ENCODE measurements at places on chromosomes 2 and 18. TPM values are rescaled to one million over a fixed set of nuclear protein-coding genes. Genes with fewer than 3 reads are reported as not detected.

- no peak for DNase-seq
Observed at GRCh38 chr2:201194097-201194496, 11.2 kb downstream of the CASP10 start.

GRCh38 chr2:46806526-46806925 is 109.1 kb downstream of the MCFD2 start:
- no peak for DNase-seq

Gene TBR1
- not detected for polyA plus RNA-seq

Gene CD8B2
- polyA plus RNA-seq: not detected

Gene GPR75
- polyA plus RNA-seq: 1.3 TPM

GRCh38 chr2:191983186-191983585 is 136.3 kb upstream of the CAVIN2 start:
- DNase-seq: no peak

GRCh38 chr2:172908275-172908674 is 167.4 kb upstream of the MAP3K20 start:
- no peak for DNase-seq

Gene GCKR
- 0.30 TPM for polyA plus RNA-seq
